Stimulated activated CD4-positive, alpha-beta T cell treated with anti-CD3 and anti-CD28 coated beads, TNF-alpha, amount 100 ng/mL, for 4 hours (primary cell): ENCODE measurements at places on chromosomes 2 and 18.
A peak's percentile ranks its signal among the peaks of the same experiment; 100 is the strongest.

DNA sequence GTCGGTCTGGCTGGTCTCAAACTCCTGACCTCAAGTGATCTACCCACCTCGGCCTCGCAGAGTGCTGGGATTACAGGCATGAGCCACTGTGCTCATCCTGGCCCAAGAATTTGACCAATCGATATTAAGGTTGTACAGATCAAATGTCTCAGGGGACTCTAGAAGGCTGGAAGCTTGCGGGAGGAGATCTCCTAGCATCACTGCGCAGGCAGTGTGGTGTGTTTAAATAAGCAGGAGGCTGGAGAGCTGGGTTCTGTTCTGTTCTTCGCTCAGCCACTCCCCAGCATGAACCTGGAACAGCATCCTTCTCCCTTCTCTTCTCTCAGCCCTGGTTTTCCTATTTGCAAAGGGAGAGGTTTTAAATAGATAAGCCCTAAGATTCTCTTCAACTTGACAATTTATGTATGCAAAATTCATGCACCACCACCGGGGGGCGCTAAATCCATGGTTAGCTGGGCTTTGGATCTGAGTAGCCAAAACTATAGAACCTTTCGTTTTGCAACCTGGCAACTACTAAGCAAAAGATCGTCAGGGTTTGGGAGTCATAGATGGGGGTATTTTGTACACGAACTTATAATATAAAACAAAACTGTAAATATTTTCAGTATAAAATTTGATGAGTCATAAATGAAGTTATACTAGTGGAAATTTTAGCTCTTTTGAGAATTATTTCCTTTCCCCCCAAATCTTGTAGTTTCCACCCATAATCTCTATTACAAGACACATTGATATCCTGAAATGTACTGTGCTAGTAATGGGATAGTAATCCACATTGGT lies 60.6 kb downstream of the SLC16A14 start:
- DNase-seq: peak; percentile 67

GRCh38 chr2:120105360-120105759 lies 92.5 kb downstream of the EPB41L5 start:
- DNase-seq: no peak

DNA sequence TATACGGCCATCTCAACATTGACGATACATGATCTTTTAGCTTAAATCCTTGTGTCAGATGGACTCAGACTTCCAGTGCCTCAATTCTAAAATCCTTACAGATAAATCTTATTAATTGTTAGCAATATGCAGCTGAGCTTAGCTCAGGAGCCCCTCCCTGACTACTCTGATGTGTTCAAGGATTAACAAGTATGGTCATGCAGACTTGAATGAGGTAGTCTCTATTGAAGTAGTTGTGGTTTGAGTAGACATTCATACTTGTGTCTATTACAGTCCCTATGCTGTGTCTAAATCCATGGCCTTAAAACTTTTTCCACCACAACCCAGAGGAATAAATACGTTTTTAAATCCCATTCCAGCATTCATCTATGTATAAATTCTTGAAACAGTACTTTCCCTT lies 119.5 kb downstream of the NUP35 start:
- DNase-seq: no peak

DNA sequence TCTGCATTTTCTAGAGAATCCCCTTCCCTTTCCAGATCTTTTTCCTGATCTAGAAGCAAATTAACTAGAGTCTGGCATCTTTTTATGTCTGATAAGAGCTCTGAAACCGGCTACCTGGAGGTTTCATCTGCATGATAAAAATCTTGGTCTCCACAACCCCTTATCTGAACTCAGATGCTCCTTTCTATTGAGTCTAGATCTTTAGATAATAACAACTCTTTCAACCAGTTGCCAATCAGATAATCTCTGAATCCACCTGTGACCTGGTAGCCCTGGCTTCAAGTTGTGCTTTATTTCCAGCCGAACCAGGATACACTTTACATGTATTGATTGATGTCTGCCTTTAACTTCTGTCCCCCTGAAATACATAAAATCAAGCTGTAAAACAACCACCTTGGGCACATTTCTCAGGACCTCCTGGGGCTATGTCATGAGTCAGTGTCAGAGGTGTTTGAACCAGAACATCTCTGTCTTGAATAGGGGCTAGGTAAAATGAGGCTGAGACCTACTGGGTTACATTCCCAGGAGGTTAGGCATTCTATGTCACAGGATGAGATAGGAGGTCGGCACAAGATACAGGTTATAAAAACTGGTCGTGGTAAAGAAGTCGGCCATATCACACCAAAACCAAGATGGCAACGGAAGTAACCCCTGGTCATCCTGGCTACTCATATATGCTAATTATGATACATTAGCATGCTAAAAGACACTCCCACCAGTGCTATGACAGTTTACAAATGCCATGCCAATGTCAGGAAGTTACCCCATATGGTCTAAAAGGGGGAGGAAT lies 20.8 kb downstream of the RALBP1 start:
- no peak for DNase-seq

DNA sequence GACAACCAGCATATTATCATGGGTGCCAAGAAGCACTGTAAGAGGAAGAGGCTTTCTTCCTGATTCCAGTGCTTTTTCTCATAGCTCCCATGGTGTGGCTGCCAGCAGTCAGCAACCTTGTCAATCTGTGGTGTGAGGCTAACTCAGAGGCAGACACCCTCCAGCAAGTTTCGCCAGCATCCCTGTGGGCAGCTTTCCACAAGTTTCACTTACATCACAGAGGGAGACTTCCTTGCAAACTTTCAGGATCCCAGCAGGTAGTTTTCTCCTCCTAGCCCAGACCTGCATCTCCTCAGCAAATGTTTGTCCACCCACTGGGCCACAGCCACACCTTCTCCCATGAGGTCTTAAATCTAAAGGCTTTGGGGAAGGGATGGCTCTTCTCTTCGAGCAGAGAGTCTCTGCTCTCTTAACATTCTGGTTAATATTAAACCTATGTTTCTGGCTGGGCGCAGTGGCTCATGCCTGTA lies 9.1 kb downstream of the DNAH7 start:
- no peak for DNase-seq

GRCh38 chr2:176566496-176566895 lies 297.3 kb downstream of the MTX2 start:
- no peak for DNase-seq
